ENCODE measurements at places on chromosomes 12 and 14.

DNA sequence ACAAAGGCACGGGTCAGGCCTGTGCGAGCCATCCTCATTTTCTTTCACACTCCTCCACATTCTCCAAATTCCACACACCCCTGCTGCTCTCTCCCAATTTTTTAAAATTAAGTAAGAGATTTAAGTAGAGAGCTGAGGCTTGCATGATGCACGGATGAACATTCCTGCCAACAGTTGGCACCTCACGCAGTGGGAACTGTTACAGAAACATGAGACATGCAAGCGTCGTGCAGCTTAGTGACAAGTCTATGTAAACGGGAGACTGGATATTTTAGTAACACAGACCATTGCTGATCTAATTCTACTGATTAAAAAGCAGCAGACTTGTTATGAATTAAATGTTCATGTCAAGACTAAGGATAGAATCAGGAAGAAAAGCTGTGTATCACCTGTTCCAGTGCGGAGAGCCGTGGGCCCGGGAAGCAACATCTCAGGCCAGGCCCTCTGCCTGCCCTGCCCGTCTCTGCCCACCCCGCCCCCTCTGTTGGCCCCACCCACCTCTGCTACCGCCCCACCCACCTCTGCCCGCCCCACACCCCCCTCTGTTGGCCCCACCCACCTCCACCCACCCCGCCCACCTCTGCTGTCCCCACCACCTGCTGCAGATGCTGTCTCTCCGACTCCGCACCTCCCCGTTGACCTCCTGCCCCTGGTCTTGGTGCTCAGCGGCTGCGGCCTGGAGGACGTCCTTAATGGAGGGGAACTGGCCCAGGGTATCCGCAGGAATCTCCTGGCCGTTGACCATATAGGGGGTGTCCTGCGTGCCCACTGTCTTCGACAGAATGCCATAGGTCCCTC is 21.2 kb downstream of the GOLGA3 start:
- no peak for DNase-seq

- DNase-seq = no peak
These were observed 141.9 kb downstream of the DPF3 start for GRCh38 chr14:72752034-72752412.

DNA sequence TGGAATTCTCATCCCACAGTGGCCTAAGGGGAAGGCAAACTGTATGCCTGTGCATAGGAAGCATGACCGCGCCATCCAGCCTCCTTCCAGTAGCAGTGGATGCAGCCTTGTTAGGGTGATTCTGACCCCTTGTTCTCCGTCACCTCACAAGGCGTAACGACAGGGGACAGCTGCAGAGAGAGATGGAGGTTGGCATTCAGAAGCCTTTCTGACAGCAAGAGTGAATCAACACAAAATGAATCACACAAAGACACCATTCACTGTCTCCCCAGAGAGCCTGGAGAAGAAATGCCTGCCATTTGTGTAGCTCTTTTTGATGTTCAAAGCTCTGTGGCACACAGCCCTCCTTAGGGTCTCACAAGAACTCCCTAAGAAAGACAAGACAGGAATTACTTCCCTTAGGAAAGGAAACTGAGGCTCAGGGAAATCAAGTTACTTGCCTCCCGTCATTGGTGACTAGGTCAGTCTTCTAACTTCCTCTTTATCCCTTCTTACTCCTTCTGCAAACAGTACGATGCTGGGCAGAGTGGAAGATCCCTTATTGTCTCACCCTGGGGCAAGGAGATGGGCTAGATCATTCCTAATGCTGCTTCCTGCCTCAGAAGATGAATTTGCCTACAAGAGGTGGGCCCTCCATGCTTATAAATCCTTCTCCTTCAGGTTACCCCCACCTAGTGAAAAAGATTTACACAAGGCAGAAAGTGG is 280.9 kb downstream of the CACNA1C start:
- no peak for DNase-seq

DNA sequence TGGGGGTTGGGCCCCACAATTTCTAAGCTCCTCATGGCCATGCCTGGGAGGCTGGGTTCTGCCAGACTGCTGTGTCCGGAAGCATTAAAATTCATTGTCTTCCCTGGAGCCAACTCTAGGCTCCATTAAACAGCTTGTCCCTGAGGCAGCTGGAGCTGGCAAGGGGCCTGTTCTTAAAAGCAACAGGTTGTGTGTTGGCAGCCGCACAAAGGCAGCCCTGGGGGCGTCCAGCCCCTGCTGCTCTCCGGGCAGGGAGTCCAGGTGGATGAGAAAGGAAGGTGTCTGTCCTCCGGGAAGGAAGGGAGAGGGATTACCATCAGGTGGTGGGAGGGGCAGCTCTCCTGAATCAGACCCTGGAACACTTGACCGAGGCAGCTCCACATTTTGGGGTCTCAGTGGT is 98.9 kb downstream of the CHST11 start:
- peak; percentile 76 for DNase-seq

DNA sequence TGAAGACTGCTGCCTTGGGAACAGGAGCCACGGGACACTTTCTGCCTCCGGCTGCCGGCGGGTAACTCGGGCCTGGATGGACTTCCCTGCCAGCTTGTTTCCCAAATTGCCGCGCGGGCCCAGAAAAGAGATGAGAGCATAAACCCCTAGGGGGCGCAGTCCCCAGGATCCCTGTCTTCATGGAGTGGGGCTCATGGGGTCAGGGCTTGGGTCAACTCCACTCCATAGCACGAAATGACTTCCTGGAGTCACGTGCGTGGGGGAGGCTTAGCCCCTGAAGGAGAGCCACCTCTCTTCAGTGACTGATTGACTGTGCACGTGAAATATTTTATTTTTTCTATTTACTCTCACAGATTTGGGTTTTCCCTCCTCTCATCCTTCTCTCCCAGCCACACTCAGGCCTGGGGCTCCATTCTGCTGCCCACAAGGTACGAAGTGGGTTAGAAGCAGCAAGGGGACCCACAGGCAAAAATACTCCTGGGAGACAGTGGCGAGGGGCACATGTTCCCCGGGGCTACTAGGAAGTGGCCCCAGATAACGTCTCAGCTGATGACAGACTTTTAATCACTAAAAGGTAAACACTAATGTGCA is 10.0 kb downstream of the PGF start:
- DNase-seq = no peak

DNA sequence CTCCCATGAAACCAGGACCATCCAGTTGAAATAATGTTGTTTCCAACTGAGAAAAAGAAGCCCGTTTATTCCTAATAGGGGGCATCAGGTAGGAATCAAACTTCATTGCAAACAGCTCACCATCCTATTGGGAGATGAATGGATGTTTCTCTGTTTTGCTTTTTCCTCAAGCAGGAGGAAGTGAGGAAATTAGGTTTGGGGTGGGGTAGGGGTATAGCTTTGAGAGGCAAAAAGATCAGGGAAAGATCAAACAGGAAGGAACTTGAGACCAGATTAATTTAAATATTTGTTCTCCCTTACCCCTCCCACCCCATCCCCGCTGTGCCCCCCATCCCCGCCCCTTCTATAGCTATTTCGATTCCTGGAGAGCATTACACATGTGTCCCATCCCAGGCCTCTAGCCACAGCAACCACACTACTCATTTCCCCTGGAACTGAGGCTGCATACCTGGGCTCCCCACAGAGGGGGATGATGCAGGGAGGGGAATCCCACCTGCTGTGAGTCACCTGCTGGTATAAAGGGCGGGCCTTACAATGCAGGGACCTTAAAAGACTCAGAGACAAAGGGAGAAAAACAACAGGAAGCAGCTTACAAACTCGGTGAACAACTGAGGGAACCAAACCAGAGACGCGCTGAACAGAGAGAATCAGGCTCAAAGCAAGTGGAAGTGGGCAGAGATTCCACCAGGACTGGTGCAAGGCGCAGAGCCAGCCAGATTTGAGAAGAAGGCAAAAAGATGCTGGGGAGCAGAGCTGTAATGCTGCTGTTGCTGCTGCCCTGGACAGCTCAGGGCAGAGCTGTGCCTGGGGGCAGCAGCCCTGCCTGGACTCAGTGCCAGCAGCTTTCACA is at the start of gene IL23A:
IL23A (plus strand) TSS at position 577 of the 850 bp plus-strand sequence; CDS start at position 738, 161 bp downstream.
- DNase-seq = no peak

DNA sequence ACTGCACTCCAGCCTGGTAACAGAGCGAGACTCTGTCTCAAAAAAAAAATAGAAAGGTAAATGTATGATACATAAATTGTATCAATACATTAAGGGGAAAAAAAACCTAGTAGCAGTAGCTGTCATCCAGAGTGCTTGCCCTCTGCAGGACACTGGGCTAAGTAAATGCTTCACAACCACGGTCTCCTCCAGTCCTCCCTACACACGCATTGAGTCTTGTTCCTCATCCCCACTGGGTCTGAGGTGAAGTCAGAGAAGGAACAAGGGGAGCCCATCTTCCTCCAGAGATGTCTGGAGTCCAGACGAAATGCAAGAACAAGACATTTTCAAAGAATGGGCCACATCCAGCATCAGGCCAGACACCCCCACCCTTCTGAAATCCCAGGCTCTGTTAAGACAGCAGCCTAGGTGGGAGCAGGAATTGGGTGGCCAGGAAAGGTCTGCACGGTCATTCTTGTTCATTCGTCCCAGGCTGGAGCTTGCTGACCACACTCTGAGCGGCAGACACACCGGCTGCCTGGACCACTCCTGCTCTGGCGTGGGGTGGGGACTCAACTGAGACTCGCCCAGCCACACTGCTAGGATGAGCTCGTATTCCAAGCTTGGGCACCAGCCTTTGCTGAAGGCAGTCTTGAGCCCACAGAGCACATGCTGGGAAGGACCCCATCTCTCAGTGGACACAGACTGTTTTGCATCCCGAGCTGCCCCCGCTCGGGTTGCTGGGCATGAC is 45.5 kb downstream of the CHGA start:
- DNase-seq = no peak

DNA sequence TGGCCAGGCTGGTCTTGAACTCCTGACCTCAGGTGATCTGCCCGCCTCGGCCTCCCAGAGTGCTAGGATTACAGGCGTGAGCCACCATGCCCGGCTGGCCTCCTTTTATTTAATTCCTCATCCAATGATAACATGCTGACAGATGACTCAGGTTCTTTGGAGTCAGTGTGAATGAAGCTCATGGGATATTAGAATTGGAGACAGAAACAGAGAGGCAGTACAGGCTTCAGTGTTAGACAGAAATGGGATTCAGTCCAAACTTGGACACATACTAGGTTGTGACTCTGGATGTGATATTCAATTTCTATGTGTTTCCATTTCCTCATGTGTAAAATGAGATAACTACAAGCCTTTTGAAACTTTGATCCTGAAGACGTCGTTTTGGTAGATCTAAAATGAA is 47.3 kb downstream of the PDE3A start:
- DNase-seq = no peak

- DNase-seq = no peak
These were observed 51.3 kb downstream of the AMN start for GRCh38 chr14:102973706-102974285.

DNA sequence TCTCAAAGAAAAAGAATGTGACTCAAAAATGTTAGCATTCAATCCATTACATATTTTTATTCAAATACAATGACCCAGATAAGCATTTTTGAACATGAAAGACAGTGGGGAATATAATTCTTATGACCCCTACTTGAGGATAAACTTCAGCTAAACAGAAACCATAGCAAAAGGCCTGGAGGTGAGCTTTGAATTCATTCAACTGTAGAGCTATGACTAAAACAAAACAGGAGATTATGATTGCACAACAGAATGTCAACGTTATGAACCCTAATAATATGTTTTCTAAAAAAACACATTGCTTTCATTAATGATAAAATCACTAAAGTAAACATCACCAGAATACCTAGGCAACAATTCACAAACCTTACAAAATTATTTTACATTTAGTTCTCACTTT is 27.8 kb downstream of the EFCAB11 start:
- no peak for DNase-seq

DNA sequence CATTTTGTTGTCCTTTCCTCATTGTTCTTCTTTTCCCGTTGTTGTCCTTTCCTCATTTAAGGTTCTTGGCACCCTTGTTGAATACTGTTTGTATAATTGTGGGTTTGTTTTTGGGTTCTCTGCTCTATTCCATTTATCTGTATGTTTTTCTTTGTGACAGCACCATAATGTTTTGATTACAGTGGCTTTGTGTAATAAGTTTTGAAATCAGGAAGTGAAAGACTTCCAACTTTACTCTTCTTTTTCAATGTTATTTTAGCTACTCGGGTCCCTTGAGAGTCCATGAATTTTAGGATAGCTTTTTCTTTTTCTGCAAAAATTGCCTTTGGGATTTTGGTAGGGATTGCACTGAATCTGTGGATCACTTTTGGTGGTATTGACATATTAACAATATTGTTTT is 28.1 kb downstream of the ETNK1 start:
- DNase-seq = no peak

- no peak for DNase-seq
These were observed 977 bp upstream of the TMEM120B start for GRCh38 chr12:121711361-121712189.

DNA sequence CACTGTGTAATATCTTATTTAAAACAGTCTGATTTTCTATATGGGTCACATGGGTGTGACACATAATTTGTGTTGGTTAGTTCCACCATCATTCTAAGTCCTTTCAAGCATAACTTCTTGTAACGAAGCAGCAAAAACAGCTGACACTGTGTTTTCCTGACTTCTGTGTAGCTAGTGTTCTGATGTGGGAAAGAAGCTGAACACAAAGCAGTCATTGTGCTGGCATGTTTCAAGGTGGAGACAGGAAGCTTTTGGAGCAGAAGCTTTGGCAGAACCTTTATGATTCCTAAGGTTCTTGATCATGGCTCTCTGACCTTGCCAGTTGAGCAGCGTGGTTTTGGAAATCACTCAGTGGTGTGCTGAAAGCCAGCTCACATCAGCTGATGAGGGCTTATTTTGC is 351.7 kb upstream of the MDGA2 start:
- DNase-seq = no peak

DNA sequence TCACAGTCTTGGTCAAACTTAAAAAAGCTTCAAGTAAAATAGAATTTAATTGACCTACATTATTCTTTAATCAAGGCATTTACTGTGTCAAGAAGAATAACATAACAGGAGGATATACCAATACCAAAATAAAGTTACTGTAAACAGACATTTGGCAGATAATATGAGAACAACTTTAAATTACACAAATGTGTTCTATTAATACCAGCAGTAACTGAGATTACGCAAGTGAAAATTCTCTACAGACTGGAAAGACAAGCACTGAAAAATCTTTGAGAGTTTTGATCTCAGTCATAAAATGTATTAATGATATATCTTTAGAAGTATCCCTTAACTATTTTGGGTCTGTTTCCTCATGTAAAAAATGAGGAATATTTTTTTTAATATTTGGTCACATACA is 169.2 kb upstream of the SOX5 start:
- no peak for DNase-seq

All from DMS79 treated with DMSO at 0.1 percent for 48 hours (cell line).